ENCODE measurements at places on chromosomes 3 and 15.

GRCh38 chr15:101781928-101782327, 21.4 kb upstream of the OR4F6 start:
- H3K4me3 ChIP-seq = no peak overlapping the region
- no peaks in the 10 kb centered on the region for H3K27me3 ChIP-seq
- H3K36me3 ChIP-seq = no peaks in the 10 kb centered on the region
- no peaks in the 10 kb centered on the region for H3K4me1 ChIP-seq
- DNase-seq = no peak

DNA sequence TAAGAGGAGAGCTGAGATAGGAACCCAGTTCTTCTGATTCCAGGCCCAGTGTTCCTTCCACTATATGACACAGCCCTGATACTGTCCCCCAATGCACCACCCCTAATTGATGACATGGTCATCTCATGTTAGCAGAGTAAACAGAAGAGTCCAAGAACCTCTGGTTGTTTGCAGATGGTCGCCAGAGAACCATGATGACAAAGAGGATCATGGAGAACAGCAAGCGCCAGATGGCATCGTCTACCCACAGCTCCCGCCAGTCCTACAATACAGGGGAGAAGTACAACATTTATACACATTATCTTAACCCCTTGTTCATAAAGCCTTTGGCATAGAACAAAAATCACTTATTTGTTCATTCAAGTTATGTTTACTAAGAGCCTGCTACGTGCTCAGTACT, 18.5 kb upstream of the VPS39 start:
- DNase-seq = no peak
- peaks cover 99% of the 10 kb centered on the region for H3K36me3 ChIP-seq
- H3K4me1 ChIP-seq = no peaks in the 10 kb centered on the region
- no peak overlapping the region for H3K27ac ChIP-seq
- no peaks in the 10 kb centered on the region for H3K27me3 ChIP-seq

DNA sequence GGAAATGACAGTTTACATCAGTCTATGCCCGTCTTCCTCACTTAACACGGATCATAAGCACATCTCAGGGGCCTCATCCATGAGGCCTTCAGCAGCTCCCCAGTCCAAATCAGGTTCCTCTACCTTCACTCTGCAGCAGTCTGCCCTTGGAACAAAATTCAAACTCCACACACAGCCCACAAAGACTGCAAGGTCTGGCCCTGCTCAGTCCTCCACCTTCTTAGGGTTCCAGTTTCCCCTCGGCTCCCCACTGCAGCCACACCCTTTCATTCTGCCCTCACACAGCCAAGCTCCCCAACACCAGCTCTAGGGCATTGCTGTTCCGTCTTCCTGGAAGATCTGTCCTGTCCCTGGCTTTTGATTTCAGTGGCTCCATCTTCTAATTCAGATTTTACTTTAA, 95.2 kb upstream of the IQSEC1 start:
- no peaks in the 10 kb centered on the region for H3K27me3 ChIP-seq
- no peak overlapping the region for H3K4me3 ChIP-seq
- H3K27ac ChIP-seq = no peak overlapping the region

DNA sequence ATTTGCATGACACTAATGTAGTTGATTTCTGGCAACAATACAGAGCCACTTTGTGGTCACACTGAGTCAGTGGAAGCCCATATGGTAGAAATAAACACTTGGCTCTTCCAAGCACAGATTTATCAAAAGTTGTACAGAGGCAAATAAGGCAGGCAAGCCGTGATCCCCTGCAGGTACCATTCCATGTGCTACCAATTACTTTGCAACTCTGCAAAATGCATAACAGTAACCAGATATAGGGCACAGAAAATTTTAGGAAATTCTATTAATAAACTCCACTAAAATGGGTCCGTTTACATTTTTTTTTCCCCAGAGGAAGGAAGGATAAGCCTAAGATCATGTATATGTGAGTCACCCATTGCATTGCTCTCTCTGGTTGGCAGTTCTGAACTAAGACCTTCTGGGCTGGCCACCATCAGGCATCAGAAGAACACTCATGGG, 103.1 kb upstream of the PTX3 start:
- no peak overlapping the region for H3K27ac ChIP-seq
- H3K4me1 ChIP-seq = peaks cover 4% of the 10 kb centered on the region
- no peaks in the 10 kb centered on the region for H3K36me3 ChIP-seq
- DNase-seq = no peak

- DNase-seq = no peak
- H3K4me3 ChIP-seq = no peak overlapping the region
- H3K27ac ChIP-seq = no peak overlapping the region
- no peaks in the 10 kb centered on the region for H3K27me3 ChIP-seq
- peaks cover 45% of the 10 kb centered on the region for H3K36me3 ChIP-seq
- H3K4me1 ChIP-seq = no peaks in the 10 kb centered on the region
Observed at GRCh38 chr3:134562055-134562454, 76.2 kb downstream of the CEP63 start.

DNA sequence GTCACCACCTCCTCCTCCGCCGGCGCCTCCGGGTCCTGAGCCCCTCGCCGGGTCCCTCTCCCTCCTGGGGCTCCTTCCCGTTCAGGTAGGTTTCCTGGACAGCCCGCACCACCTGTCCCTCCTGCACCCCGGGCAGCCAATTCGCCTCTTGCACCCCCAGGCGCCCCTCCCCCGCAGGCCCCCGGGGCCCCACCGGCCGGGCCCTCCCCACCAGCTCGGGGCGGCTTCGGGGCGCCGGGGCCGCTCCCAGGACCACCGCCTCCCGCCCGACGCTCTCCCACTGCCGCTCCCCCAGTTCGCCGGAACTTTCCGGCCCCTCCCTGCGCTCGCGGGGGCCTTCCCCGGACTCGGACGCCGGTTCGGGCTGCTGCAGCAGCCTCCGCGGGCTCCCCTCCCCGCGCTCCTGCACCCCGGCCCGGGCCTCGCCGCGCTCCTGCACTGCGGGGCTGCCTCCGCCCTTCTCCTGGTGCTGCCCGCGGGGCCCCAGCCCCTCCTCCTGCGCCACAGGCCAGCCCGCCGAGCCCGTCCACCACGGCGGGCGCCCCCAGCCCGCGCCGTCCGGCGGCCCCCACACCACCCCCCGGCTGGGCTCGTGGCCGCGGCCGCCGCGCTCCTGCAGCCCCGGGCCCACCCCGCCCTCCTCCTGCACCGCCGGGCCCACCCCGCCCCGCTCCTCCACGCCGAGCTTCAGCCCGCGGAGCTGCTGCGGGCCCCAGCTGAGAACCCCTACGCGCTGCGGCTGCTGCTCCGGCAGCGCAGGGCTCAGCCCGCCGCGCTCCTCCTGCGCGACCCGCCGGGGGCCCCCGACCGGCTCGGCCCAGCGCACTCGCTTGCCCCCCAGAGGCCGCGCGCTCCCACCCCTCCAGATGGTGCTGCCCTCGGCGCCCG, 587 bp upstream of the TNK2 start:
- H3K36me3 ChIP-seq = no peaks in the 10 kb centered on the region
- no peaks in the 10 kb centered on the region for H3K27me3 ChIP-seq
- no peak for DNase-seq
- no peak overlapping the region for H3K27ac ChIP-seq
- peaks cover 38% of the 10 kb centered on the region for H3K4me1 ChIP-seq

DNA sequence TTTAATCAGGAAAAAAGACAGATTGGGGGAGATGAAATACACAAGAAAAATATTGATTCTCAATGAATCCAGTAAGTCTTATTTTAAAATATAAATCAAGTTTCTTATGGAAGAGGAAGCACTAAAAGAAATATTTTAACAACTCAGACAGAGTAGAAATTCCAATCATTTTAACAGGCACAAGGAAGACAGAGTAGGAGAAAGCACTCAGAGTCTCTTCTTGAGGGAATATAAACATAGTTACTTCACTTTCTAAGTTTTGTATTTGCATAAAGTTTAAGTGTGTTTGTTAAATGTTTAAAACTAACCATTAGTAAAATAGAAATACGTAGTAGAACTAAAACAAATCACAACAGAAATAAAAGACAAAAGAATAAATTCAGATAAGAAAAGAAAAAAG, 24.5 kb upstream of the RTP4 start:
- no peak overlapping the region for H3K4me3 ChIP-seq
- no peak for DNase-seq
- H3K27me3 ChIP-seq = no peaks in the 10 kb centered on the region
- no peak overlapping the region for H3K27ac ChIP-seq
- H3K36me3 ChIP-seq = no peaks in the 10 kb centered on the region

GRCh38 chr3:145882436-145882835, 278.5 kb downstream of the PLOD2 start:
- H3K4me1 ChIP-seq = no peaks in the 10 kb centered on the region
- no peaks in the 10 kb centered on the region for H3K27me3 ChIP-seq
- DNase-seq = no peak
- no peak overlapping the region for H3K4me3 ChIP-seq

GRCh38 chr3:136192831-136193230, 3.3 kb downstream of the MSL2 start:
- no peak for DNase-seq
- peaks cover 63% of the 10 kb centered on the region for H3K4me1 ChIP-seq
- H3K27ac ChIP-seq = peak overlapping the region; percentile 100
- peak overlapping the region; percentile 86 for H3K4me3 ChIP-seq
- no peaks in the 10 kb centered on the region for H3K36me3 ChIP-seq
- no peaks in the 10 kb centered on the region for H3K27me3 ChIP-seq

DNA sequence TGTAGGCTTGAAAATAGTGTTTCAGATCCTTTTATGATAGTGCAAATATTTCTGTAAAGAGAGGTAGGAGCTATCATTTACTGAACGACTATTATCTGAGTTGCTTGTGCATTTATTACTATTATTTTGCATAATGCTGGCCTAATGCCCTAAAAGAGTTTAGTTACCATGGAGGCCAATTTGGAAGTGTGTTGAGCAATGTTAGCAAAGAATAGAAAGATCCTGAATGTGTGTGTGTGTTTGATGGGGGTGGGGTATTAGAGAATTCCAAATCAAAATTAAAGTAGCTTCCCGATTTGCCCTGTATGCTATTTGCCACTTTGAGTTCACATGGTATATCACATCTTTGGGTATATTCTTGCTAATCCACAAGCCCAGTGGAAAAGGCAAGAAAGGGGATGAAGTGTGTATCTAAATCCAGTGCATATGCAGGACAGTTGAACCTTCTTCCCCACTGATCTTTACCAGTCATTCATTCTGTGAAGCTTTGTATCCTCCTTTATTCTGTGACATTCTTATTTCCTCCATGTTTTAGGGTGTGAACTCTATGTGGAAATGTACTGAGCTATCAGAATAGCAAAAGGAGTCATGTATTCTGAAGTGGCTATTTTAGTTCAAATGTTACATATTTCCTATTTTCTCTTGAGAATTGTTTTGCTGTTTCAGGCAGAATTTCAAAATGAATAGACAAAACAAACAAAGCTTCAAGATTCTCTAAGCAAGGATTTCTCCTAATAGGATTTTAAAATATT, 45.7 kb upstream of the PLSCR5 start:
- no peaks in the 10 kb centered on the region for H3K36me3 ChIP-seq
- no peak overlapping the region for H3K27ac ChIP-seq
- H3K4me1 ChIP-seq = no peaks in the 10 kb centered on the region
- DNase-seq = no peak
- H3K4me3 ChIP-seq = no peak overlapping the region

GRCh38 chr15:61629269-61629668, 400.2 kb upstream of the RORA start:
- no peaks in the 10 kb centered on the region for H3K4me1 ChIP-seq
- H3K27ac ChIP-seq = no peak overlapping the region
- H3K36me3 ChIP-seq = no peaks in the 10 kb centered on the region
- H3K27me3 ChIP-seq = no peaks in the 10 kb centered on the region

- no peaks in the 10 kb centered on the region for H3K27me3 ChIP-seq
- H3K36me3 ChIP-seq = no peaks in the 10 kb centered on the region
- H3K27ac ChIP-seq = no peak overlapping the region
- DNase-seq = no peak
- no peaks in the 10 kb centered on the region for H3K4me1 ChIP-seq
Observed at GRCh38 chr3:49665822-49666519, 8.2 kb upstream of the APEH start.

GRCh38 chr15:95284933-95285421, 1045.5 kb upstream of the NR2F2 start:
- peaks cover 5% of the 10 kb centered on the region for H3K4me1 ChIP-seq
- H3K27ac ChIP-seq = peak overlapping the region; percentile 25
- H3K27me3 ChIP-seq = no peaks in the 10 kb centered on the region
- no peaks in the 10 kb centered on the region for H3K36me3 ChIP-seq
- H3K4me3 ChIP-seq = no peak overlapping the region

DNA sequence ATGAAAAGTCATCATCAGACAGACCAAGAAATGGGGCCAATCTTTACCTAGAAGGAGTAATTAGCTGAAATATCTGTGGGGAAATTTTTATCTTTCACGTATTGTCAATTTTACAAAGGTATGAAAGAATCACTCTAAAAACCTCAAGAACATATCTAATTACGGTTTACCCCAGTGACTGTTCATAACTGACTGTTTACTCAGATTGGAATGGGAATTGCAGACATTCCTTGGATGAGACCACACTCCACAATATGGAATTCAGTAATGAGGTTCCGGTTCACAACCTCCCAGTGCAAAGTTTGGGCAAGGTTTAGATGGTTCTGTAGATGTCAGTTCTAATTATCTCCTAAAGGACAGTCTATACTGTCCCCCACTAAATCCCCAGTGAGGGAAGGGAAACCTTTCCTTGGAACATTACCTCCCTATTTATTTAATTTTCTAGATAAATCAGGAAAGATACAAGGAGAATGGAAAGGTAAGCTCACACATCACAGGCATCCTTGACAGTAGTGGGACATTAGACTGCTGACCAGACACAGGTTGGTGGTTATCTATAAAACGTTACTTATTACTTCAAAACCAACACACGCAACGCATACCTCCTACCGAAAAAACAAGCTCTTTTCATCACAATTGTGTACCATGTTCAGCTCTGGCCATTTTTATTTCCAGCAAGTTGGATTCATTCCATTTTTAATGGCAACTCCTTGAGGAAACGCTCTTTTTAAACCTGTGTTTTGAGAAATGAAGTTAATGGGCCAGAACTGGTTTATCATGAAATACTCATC, 129.9 kb downstream of the RORA start:
- no peak for DNase-seq
- no peaks in the 10 kb centered on the region for H3K36me3 ChIP-seq
- no peak overlapping the region for H3K27ac ChIP-seq
- H3K27me3 ChIP-seq = no peaks in the 10 kb centered on the region

GRCh38 chr3:66469220-66469640, 31.6 kb downstream of the LRIG1 start:
- peaks cover 53% of the 10 kb centered on the region for H3K4me1 ChIP-seq
- H3K27me3 ChIP-seq = no peaks in the 10 kb centered on the region
- H3K27ac ChIP-seq = no peak overlapping the region
- no peak for DNase-seq
- no peaks in the 10 kb centered on the region for H3K36me3 ChIP-seq

GRCh38 chr3:142876417-142876816, 12.5 kb downstream of the PCOLCE2 start:
- no peaks in the 10 kb centered on the region for H3K4me1 ChIP-seq
- H3K27me3 ChIP-seq = no peaks in the 10 kb centered on the region
- H3K36me3 ChIP-seq = no peaks in the 10 kb centered on the region
- no peak overlapping the region for H3K27ac ChIP-seq
- no peak overlapping the region for H3K4me3 ChIP-seq

DNA sequence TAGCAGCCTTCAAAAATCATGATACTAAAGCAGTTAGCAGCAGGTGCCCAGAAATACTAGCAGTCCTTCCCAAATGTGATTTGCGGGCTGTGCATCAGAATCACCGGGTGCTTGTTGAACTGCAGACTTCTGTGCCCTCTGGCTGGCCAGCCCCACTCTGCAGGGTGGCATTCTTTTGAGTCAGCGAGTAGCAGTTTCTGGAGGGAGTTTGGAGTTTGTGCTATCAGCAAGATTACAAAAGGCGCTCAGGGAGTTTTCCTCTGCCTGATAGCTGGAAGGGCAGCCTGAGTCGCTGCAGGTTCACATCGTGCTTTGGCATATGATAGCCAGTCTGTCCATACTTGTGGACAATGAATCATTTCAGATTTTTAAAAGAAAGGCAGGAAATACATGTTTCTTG, 57.6 kb downstream of the CLDN11 start:
- H3K36me3 ChIP-seq = no peaks in the 10 kb centered on the region
- no peak for DNase-seq
- H3K27me3 ChIP-seq = no peaks in the 10 kb centered on the region
- no peak overlapping the region for H3K27ac ChIP-seq
- H3K4me3 ChIP-seq = no peak overlapping the region
- no peaks in the 10 kb centered on the region for H3K4me1 ChIP-seq
